ENCODE measurements at places on chromosomes 2 and 18.

DNA sequence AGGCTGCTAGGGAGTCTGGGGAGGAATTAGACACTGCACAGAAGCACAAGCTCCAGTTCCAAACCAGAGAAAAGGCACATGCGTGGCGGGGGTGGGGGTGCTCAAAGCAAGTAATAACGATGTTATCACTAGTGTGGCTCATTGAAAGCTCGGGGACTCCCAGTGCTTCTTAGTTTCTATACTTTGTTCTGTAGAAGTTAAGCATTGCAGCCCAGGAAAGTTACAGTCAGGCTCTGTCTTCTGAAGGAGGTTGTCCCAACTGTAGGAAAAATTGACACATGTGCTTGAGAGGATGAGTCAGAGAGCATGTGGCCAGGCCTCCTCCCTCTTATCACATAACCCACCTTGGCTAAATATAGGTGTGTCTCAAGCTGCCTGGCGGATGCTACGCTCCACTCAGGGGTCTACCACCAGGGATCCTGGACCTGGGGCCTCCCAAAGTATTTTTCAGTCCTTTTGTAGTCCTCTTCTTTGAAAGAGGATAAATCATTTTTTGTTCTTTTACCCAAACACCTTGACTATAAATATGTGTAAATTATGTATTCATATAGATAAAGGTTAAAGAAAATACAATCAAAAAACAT, 3.8 kb downstream of the GALNT5 start:
- DNase-seq = no peak

GRCh38 chr2:37664231-37664643, 7.2 kb downstream of the CDC42EP3 start:
- DNase-seq = no peak

DNA sequence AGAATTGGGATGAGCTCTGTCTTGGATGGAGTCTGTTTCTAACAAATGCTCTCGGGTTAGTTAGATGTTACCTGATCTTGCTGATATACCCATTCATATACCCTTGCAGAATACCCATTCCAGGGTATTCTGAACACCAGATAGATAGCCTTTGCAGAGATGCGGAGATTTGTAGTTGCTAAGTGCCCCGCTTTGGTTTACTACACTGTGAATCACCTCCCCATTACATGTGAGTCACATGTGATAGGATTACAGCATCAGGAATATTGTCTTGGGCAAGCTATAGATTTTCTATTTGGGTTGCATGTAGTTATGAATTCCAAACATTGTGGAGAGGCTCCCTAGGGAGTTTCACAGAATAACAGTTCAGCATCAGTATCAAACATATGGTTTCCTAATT, 3.8 kb downstream of the VSNL1 start:
- no peak for DNase-seq

- no peak for DNase-seq
Observed at GRCh38 chr2:48529676-48530032, 300 bp upstream of the STON1 start.

GRCh38 chr2:206823178-206823577, 57.8 kb downstream of the FASTKD2 start:
- DNase-seq = no peak

DNA sequence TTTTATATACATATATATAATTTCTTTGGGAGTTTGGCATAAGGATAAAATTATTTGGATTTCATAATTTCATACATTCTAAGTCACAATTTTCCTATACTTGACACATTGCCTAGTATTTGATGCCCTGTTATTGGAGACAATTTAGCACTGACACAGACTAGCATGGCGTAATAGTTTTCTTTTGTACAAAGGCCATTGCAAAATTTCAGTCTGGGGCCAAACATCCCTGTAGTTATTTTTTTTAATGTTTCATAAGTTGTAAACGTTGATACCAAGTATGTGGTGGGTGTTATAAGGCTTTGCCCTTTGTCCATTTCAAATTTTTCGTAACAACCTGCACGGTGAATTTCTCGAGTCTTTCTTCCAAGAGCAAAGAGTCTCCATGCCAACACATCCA, 95.7 kb upstream of the NRP2 start:
- DNase-seq = no peak

- DNase-seq = no peak
Observed at GRCh38 chr2:124571836-124572235, 546.7 kb downstream of the CNTNAP5 start.

DNA sequence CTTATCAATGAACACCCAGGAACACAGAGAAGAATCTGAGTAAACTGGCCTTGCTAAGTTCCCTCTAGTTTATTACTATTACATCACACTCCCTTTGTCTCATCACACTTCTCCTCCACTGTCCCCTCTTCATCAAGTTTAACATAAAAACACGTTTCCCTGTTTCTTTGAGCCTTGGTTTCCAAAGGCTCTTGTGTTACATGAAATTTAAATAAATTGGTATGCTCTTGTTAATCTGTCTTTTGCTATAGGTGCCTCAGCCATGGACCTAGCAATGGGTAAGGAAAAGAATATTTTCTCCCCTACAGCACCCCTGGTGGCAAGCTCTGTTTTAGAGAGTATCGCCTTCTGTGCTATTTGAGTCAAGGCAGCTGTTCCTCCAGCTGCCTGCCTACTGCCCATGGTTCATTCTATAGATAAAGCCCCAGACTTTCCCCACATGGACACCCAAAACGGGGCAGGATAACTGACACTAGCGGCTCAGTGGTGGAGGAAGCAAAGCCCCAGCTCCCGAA, 31.8 kb downstream of the TGIF1 start:
- DNase-seq = no peak

- no peak for DNase-seq
Observed at GRCh38 chr18:78716022-78716421, 263.6 kb upstream of the SALL3 start.
